ENCODE measurements at places on chromosomes 16 and 17. TPM values are rescaled to one million over a fixed set of nuclear protein-coding genes. Genes with fewer than 3 reads are reported as not detected.

GRCh38 chr17:49845321-49845720, 2.5 kb downstream of the TAC4 start:
- peaks cover 5% of the 10 kb centered on the region for H3K36me3 ChIP-seq
- DNase-seq = no peak
- H3K4me3 ChIP-seq = no peak overlapping the region
- no peak overlapping the region for H3K27ac ChIP-seq
- no peaks in the 10 kb centered on the region for H3K27me3 ChIP-seq
- peaks cover 9% of the 10 kb centered on the region for H3K4me1 ChIP-seq

TBX6 gene
- total RNA-seq = 2.1 TPM

- peak overlapping the region; percentile 15 for H3K27ac ChIP-seq
- H3K36me3 ChIP-seq = peaks cover 80% of the 10 kb centered on the region
- no peak overlapping the region for H3K4me3 ChIP-seq
Measured at GRCh38 chr17:80361495-80362220, 53.3 kb upstream of the ENDOV start.

EIF3C gene
- total RNA-seq = 1,275 TPM

GRCh38 chr17:42547001-42547461, 5.7 kb upstream of the HSD17B1 start:
- no peaks in the 10 kb centered on the region for H3K36me3 ChIP-seq
- H3K27me3 ChIP-seq = no peaks in the 10 kb centered on the region
- DNase-seq = no peak
- no peak overlapping the region for H3K4me3 ChIP-seq

DNA sequence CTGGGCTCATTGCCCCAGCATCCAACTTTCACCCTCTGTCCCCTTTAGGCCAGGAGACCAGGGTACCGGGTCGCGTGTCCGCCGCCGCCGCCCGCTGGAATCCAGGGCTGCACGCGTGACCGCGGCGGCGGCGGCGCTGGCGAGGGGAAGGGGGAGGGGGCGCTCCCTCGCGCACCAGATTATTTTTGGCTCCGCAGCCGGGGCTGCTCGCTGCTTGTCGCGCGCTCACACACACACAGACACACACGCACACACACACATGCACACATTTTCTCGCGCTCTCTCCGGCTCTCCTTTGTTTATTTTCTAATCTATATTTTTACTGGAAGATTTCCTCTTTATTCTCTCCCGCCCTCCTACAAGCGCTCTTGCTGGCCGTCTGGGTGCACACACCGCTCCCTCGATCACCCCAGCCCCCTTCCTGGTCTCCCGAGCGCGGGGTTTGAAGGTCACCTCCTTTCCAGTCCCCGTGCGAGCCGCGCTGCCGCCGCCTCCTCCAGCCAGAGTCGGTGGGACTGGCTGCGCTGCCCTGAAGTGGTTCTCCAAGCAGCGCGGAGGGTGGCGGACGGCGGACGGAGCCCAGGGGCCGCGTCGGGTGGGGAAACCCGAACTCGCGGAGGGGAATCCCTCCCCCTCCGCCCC, 921.4 kb upstream of the EEF2KMT start:
- peaks cover 4% of the 10 kb centered on the region for H3K27me3 ChIP-seq
- H3K4me3 ChIP-seq = no peak overlapping the region
- H3K27ac ChIP-seq = no peak overlapping the region

DNA sequence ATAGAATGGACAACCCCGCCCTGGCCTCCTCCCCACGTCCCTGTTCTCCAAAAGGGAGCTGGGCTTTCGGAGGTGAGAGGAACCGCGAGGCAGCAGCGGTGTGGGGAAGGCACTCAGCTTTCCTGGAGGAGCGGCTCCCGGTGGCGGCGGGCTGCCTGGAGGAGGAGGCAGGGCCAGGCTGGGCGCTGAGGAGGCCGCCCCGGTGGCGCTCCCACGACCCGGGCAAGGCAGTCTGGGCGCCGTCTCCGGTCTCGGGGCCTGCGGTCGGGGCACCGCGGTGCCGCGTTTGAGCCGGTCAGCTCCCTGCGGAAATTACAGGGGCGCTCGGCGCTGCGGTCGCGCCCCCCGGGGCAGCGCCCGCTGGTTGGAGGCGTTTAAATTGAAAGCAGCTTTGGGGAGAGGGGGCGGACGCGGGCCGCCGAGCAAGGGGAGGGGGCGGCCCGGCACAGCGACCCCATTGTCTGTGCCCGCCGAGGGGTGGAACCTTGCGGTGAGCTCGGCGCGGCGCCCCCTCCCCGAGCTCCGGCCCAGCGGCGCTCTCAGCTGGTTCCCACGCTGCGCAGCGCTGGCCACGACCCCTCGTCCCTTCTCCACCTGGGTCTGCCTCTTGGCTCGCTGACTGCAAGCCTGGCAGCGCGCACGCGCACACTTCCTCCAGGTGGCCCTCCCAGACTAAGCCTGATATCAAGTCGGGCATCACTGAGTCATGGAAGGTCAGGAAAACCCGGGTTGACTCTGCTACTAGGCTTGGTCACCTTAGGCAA, 58.7 kb upstream of the DLX4 start:
- H3K27ac ChIP-seq = no peak overlapping the region
- peak overlapping the region; percentile 17 for H3K4me3 ChIP-seq
- DNase-seq = no peak
- H3K4me1 ChIP-seq = no peaks in the 10 kb centered on the region
- no peaks in the 10 kb centered on the region for H3K36me3 ChIP-seq

DNA sequence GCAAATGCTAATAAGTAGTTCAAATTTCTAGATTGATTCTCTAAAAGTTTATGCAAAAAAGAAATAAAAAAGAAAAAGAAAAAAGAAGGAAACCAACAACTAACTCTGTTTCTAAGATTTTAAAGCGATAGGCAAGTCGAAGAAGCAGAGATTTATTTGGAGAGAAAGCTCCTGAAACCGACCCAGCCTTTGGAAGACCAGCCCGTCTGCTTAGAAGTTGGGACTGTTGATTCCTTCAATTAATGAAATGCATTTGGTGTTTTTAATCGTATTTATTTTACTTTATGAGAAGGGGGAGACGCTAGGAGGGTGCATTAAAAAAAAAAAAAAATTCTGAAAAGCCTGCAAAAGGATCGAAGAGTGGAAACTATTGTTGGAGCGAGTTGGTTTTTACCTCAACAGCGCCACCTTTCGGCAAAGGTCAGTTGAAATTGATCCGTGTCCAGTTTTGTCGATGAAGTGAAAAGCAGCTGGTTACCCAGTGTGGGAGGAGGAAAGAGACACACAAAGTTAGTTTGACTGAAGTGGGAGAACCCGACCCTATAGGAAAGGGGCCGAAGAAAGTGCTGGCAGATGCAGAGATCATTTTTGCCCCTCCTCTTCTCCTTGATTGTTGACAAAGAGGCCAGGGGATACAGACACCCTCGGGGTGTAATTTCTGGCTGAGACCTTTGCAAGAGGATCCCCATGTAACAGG, 1.5 kb upstream of the MAF start:
- peak overlapping the region; percentile 99 for H3K4me3 ChIP-seq
- peaks cover 47% of the 10 kb centered on the region for H3K4me1 ChIP-seq
- H3K27ac ChIP-seq = peak overlapping the region; percentile 99
- H3K36me3 ChIP-seq = peaks cover 22% of the 10 kb centered on the region

DNA sequence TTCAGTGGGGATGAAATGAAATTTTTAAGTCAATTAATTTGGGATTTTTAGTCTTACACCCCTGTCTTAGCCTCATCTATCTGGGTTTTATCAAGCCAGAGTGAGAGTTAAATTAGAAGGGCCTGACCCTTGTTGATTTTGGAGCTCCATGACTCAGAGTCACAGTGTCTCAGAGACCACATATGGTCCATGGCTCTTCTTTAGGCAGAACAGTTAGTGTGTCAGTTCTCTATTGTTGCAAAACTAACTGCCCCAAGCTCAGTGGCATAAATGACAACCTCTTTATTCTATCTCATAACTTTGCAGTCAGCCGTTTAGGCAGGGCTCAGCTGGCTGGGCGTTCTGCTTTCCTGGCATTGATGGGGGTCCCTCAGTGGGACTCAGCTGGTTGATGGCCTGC, 44.7 kb downstream of the IRF8 start:
- H3K27ac ChIP-seq = peak overlapping the region; percentile 88
- DNase-seq = no peak
- H3K4me3 ChIP-seq = peak overlapping the region; percentile 37
- peaks cover under 1% of the 10 kb centered on the region for H3K27me3 ChIP-seq

- no peak for DNase-seq
- no peak overlapping the region for H3K4me3 ChIP-seq
- H3K27ac ChIP-seq = no peak overlapping the region
Measured at GRCh38 chr16:10683170-10683569, 11.6 kb downstream of the TEKT5 start.

DNA sequence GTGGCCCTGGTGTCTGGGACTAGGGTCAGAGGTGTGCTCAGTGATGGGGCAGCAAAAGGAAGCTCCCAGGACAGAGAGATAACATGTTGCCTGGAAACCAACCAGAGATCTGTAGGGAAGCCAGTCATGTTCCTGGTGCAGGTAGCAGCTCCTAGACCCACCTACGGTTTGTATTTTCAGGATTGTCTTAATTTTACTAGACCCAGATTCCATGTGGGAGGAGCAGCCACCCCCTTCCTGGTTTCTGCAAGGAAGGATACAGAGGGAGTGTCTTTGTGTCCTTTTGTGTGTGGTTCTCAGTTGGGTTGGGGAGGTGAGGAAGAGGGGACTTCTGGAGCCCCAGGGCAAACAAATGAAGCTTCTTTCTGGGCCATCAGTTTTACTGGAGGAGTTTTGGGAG, 53.9 kb downstream of the MGAT5B start:
- peaks cover 2% of the 10 kb centered on the region for H3K27me3 ChIP-seq
- no peaks in the 10 kb centered on the region for H3K4me1 ChIP-seq
- H3K27ac ChIP-seq = no peak overlapping the region
- no peak for DNase-seq
- H3K4me3 ChIP-seq = no peak overlapping the region

AGRP gene
- not detected for total RNA-seq

DNA sequence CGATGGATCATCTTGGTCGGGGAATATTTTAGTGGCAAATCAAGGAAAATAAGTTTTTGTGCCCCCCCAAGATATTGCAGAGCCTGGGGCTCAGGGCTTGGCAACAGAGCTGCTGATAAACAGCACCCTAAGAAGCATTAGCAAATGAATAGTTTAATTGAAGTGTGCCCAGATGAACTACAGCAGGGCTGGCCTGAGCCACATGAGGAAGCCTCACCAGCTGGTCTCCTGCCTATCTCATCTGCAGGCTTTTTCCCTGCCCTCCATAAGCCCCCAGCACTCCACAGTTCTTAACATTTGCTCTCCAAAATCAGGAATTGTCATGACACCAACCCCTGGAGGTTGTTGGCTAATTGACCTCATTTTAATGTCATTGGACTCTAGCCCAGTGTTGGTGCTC, 480.2 kb downstream of the HS3ST3B1 start:
- H3K36me3 ChIP-seq = no peaks in the 10 kb centered on the region
- H3K27me3 ChIP-seq = no peaks in the 10 kb centered on the region
- H3K4me1 ChIP-seq = no peaks in the 10 kb centered on the region
- no peak for DNase-seq

GRCh38 chr16:50273888-50274325, 7.6 kb downstream of the ADCY7 start:
- H3K4me3 ChIP-seq = peak overlapping the region; percentile 99
- H3K27ac ChIP-seq = peak overlapping the region; percentile 99
- H3K36me3 ChIP-seq = peaks cover 31% of the 10 kb centered on the region
- no peaks in the 10 kb centered on the region for H3K27me3 ChIP-seq

DNA sequence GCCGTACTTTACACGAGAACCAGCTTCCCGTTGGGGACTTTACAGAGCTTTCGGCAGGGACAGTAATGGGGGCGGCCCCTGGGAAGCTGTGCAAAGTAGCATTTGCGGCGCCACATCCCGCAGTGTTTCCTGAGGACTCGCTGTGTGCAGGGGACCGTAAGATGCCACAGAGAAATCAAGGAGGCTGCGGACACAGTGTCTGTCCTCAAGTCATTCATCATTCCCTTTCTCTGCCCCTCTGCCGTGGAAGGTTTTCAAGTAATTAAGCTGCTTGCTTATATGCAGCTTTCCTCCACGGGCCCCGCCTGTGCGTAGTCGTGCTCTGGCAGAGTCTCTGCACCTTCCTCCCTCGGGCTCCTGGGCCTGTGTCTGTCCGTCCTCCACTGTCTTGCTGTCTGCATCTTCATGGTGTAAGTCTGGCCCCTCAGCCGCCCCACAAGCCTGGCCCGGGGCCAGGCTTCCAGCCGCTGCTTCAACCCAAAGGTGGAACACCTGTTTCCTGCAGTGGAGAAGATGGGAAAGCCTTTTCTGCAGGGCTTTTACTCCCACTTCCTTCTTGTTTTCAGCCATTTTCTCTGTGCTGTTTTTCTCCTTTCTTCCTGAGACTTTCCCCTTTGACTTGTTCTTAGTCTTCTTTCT, 216.9 kb upstream of the CHMP6 start:
- H3K36me3 ChIP-seq = peaks cover 51% of the 10 kb centered on the region
- H3K4me3 ChIP-seq = peak overlapping the region; percentile 83
- H3K4me1 ChIP-seq = peaks cover 76% of the 10 kb centered on the region
- no peaks in the 10 kb centered on the region for H3K27me3 ChIP-seq
- peak; percentile 79 for DNase-seq
- H3K27ac ChIP-seq = peak overlapping the region; percentile 98

STAC2 gene
- not detected for total RNA-seq

PRSS8 gene
- total RNA-seq = not detected

MTSS2 gene
- 2.6 TPM for total RNA-seq

- H3K36me3 ChIP-seq = no peaks in the 10 kb centered on the region
- peaks cover 34% of the 10 kb centered on the region for H3K27me3 ChIP-seq
- H3K4me3 ChIP-seq = no peak overlapping the region
- H3K4me1 ChIP-seq = peaks cover 8% of the 10 kb centered on the region
Measured at GRCh38 chr17:47879028-47879585, 16.9 kb upstream of the SP2 start.

OTOA gene
- total RNA-seq = not detected

NPIPB9 gene
- 3.6 TPM for total RNA-seq

- H3K36me3 ChIP-seq = peaks cover 17% of the 10 kb centered on the region
- no peaks in the 10 kb centered on the region for H3K27me3 ChIP-seq
- no peak overlapping the region for H3K27ac ChIP-seq
- no peaks in the 10 kb centered on the region for H3K4me1 ChIP-seq
Measured at GRCh38 chr17:9488556-9488955, 87.1 kb downstream of the STX8 start.

GRCh38 chr17:46979147-46979863, at the start of gene RPRML:
Gene RPRML (minus strand): TSS chr17:46979253. CDS start chr17:46979007, 246 bp downstream.
- H3K36me3 ChIP-seq = peaks cover 2% of the 10 kb centered on the region
- peak within 1 kb of the TSS; percentile 72 for H3K27ac ChIP-seq

Measured in activated CD4-positive, alpha-beta T cell treated with anti-CD3 and anti-CD28 coated beads, Interleukin-2, amount 10 ng/mL, durations not matched to agents 24 days and 14 days (primary cell).